Stimulated activated CD8-positive, alpha-beta memory T cell treated with anti-CD3 and anti-CD28 coated beads, Interleukin-2, amount 100 ng/mL, for 1 hour (primary cell): ENCODE measurements at places on chromosomes 4 and X.
A peak's percentile ranks its signal among the peaks of the same experiment; 100 is the strongest.

DNA sequence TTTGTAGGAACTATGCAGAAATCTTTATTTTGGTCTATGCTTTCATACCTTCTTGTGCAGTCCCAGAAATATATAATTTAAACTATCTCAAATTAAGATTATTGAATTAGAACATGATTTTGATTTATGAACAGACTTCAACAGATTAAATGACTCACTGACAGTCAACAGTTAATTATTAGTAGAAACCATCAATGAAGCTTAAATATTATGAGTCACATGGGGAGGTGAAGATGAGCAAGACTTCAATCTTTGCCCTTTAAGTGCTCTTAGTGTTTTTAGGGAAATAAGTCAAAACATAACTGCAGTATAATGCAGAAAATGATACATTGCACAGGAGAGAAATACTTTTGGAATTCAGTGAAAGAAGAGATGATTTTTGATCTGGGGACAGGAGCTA, 81.5 kb upstream of the BMP3 start:
- no peak for DNase-seq

GRCh38 chrX:107204068-107204605, 2.1 kb downstream of the NUP62CL start:
- DNase-seq: no peak

- DNase-seq: no peak
These were observed 133.6 kb upstream of the VAMP7 start for GRCh38 chrX:155747520-155747919.

DNA sequence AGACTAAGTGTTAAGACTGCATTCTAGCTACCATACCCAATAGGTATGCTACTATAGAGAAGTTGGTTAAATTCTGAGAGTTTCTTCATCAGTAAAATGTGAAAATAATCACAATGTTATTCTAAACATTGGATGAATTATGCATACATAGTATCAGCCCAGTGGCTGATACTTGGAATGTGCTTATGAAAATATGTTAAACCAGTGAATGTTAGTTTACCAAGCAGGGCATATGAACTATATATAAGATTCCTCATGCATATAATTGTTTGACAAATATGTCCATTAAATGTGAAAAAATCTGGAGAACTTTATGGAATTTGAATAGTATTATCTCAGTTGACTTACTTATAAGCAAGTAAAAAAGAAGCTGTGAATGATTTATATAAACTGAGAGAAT, 296.1 kb downstream of the IL15 start:
- DNase-seq: no peak

GRCh38 chr4:45910511-45910910, 213.3 kb downstream of the GABRG1 start:
- DNase-seq: no peak

- no peak for DNase-seq
These were observed 226.0 kb downstream of the LDB2 start for GRCh38 chr4:16672421-16672820.

DNA sequence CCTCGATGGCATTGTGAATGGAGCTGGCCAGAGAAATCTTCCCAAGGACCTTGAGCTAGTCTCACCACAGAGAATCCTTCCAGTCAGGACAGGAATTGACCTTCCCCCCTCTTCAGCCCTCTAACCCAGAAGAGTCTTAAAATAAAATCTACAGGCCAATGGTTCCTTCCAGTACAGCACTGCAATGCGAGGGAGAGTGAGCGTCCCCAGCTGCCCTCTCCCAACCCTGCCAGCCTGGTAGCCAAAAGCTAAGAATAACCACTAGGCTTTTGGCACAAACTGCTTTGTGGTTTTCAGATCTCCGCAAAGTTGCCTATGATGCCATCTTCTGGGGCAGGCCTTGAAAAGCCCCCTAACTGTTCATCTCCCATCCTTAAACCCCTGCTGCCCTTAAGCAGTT, 175.1 kb downstream of the AR start:
- DNase-seq: no peak

GRCh38 chr4:54493862-54494261, 163.9 kb upstream of the KIT start:
- DNase-seq: no peak

DNA sequence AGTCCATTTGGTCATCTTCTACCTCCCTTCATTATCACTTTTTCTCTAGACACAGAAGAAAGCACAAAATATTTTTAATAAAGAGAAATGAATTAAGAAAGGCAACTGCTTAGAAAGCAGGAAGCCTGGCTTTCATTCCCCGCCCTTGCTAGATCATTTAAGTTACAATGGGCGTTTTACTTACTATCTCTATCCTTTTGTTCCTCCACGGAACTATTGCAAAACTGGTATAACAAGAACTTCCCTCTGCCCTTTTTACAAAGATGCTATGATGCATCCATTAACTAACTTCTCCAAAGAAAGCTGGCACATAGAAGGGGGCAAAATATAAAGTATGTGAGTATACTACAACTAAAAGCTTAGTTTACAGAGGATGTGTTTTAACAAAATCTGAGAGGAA, 434.5 kb upstream of the FTHL17 start:
- no peak for DNase-seq

DNA sequence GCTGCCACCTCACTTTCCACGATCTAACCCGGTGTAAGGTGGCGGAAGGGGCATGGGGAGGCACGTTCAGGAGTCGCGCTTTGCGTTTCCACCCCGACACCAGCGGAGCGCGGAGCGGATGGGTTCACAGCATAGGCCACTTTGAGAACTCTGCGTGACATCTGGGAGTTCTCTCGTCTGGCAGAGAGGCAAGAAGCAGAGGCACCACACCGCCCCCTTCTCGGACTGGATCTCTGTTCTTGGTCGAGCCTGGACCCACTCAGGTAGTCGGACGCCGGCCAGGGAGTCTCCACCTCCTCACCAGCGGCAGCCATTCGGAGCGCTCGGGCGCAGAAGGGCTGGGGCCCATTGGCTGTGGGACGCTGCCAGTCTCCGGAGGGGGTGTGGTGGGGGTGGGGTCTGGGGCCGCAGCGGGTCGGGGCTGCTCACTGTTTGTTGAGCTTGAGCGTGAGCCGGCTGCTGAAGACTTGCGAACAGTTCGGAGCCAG, at the start of gene DACH2:
TSS of gene DACH2 (plus strand) at position 428 of the 488 bp plus-strand sequence.
- DNase-seq: peak; percentile 1

GRCh38 chr4:55308071-55308470, 38.0 kb upstream of the SRD5A3 start:
- no peak for DNase-seq

GRCh38 chrX:31245714-31246113, 173.9 kb upstream of the FTHL17 start:
- DNase-seq: no peak
